ENCODE measurements at places on chromosomes 6 and 20.

DNA sequence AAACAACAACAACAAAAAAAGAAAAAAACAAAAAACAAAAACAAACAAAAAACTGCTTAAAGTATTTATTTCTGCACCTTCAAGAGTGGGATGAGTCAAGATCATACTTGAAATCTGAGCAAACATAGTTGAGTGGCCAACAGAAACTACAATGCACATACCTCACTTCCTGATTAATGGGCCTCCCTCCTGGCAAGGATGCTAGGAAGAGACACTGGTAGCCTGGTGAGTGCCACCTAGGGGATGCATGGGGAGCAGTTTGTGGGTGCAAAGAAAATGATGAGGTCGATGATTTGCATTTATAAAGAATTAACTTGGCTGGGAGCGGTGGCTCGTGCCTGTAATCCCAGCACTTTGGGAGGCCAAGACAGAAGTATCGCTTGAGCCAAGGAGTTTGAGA, 808.1 kb downstream of the MAFB start:
- no peak for DNase-seq
- no peaks in the 10 kb centered on the region for H3K27me3 ChIP-seq
- no peak overlapping the region for H3K27ac ChIP-seq
- H3K36me3 ChIP-seq = no peaks in the 10 kb centered on the region
- H3K4me1 ChIP-seq = no peaks in the 10 kb centered on the region

DNA sequence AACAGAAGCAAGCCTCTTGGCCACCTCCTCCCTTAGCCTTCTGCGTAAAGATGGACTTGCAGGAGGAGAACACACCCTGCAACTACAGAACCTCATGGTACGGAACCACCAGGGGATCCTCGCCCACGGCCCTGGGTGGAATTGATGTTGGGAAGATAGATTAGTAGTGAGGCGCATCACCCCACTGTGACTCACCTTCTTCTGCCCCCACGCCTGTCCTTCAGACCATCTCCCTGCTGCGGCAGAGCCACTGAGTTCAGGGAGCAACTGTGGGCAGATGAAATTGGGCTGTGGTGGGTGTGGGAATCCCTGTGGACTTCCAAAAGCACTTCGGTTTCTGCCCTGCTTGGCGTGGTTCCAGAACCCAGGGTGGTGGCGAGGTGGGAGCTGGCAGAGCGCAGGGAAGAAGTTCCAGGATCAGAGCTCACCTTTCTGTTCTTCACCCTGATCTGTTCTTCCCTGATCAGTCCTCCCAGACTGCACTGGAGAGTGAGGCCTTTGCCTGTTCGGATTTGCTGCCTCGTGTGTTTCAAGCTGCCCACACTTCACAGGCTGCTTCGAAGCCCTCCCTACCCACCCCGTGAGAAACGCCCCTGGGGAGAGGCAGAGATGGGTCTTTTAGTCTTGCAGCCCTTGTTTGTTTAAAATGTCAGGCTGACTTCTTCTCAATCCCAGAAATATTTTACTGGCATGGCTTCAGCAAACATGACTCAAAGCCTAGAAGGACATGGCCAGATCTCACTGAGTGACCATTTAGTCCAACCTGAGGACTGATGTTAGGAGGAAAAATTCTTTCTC, 92.8 kb upstream of the MLN start:
- H3K36me3 ChIP-seq = no peaks in the 10 kb centered on the region
- no peak for DNase-seq
- H3K27me3 ChIP-seq = no peaks in the 10 kb centered on the region
- H3K4me3 ChIP-seq = no peak overlapping the region

DNA sequence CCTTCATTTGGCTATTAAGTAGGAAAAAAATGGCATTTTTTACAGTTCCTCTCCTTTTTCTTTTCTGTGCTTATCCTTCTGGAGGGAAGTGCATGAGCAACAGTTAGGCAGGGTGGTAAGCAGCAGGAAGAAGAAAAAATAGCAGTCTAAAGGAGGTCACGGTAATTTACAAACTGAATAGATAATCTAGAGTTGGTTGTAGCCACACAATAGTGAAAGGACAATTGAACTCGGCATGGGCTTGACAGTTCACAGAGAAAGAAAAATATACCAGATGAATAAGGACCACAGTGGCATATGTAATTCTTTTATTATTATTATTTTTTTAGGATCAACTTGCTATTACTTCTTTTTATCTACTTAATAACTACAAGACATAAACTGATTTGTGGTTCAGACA, 358.6 kb downstream of the BTBD9 start:
- DNase-seq = no peak
- H3K36me3 ChIP-seq = no peaks in the 10 kb centered on the region
- no peaks in the 10 kb centered on the region for H3K4me1 ChIP-seq
- H3K27ac ChIP-seq = no peak overlapping the region
- no peaks in the 10 kb centered on the region for H3K27me3 ChIP-seq
- H3K4me3 ChIP-seq = no peak overlapping the region

DNA sequence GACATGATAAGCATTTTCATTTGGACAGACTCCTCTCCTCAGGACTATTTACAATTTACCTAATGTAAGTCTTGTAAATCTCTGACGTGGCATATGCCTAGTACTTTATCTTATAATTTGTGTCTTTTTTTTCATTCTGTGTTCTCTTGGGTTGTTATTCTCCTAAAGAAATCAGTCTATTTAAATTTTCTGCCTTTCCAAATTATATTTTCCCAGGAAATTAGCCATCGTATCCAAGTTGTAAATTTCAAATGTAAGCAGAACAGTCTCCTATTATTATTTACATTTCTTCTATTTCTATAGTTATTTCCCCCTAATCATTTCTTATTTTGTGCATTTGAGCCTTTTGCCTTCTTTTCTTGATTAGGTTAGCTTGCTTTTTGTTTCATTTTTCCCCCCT, 17.5 kb upstream of the BCAS4 start:
- H3K36me3 ChIP-seq = no peaks in the 10 kb centered on the region
- no peak overlapping the region for H3K27ac ChIP-seq
- no peaks in the 10 kb centered on the region for H3K4me1 ChIP-seq
- no peak for DNase-seq
- H3K4me3 ChIP-seq = no peak overlapping the region

GRCh38 chr20:48789781-48790472, 37.9 kb downstream of the PREX1 start:
- H3K27ac ChIP-seq = no peak overlapping the region
- DNase-seq = no peak
- peaks cover 5% of the 10 kb centered on the region for H3K36me3 ChIP-seq
- H3K4me1 ChIP-seq = peaks cover 36% of the 10 kb centered on the region

- H3K4me1 ChIP-seq = no peaks in the 10 kb centered on the region
- no peak for DNase-seq
- no peaks in the 10 kb centered on the region for H3K27me3 ChIP-seq
- no peak overlapping the region for H3K4me3 ChIP-seq
- no peak overlapping the region for H3K27ac ChIP-seq
Observed at GRCh38 chr20:58755062-58755697, 62.6 kb downstream of the NPEPL1 start.

GRCh38 chr6:14671261-14671681, 553.7 kb downstream of the CD83 start:
- H3K4me1 ChIP-seq = no peaks in the 10 kb centered on the region
- no peak for DNase-seq
- no peak overlapping the region for H3K4me3 ChIP-seq
- H3K27me3 ChIP-seq = no peaks in the 10 kb centered on the region

DNA sequence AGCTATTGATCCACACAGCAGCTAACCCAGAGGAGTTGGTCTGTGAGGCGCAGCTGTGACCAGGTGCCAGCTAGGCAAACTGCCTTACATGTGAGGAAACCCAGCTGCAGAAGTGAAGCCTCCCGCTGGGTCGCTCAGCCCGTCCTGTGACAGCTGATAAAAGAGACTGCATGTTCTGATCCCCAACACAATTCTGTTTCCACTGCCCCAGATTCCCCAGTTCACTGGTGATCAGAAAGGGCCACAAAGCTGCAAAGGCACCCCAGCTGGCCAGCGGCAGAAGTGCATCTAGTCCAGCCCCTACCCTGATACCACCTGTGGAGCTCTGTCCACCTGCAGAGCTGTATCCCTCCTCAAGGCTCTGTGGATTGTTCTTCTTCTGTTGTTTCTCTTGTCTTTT, 64.5 kb downstream of the CTNNBL1 start:
- DNase-seq = no peak
- no peak overlapping the region for H3K4me3 ChIP-seq
- H3K27ac ChIP-seq = no peak overlapping the region
- H3K36me3 ChIP-seq = peaks cover 11% of the 10 kb centered on the region
- H3K27me3 ChIP-seq = no peaks in the 10 kb centered on the region
- H3K4me1 ChIP-seq = no peaks in the 10 kb centered on the region

GRCh38 chr6:113411011-113411410, 446.1 kb upstream of the MARCKS start:
- no peaks in the 10 kb centered on the region for H3K4me1 ChIP-seq
- H3K36me3 ChIP-seq = no peaks in the 10 kb centered on the region
- no peak for DNase-seq
- H3K27me3 ChIP-seq = no peaks in the 10 kb centered on the region
- H3K27ac ChIP-seq = no peak overlapping the region

- no peak overlapping the region for H3K4me3 ChIP-seq
- H3K36me3 ChIP-seq = no peaks in the 10 kb centered on the region
- H3K27me3 ChIP-seq = no peaks in the 10 kb centered on the region
- no peak for DNase-seq
Observed at GRCh38 chr6:2008383-2008976, 236.9 kb downstream of the GMDS start.

- H3K27ac ChIP-seq = no peak overlapping the region
- peaks cover 10% of the 10 kb centered on the region for H3K4me1 ChIP-seq
- DNase-seq = no peak
- H3K36me3 ChIP-seq = no peaks in the 10 kb centered on the region
Observed at GRCh38 chr6:1624058-1624850, 14.5 kb downstream of the FOXC1 start.

DNA sequence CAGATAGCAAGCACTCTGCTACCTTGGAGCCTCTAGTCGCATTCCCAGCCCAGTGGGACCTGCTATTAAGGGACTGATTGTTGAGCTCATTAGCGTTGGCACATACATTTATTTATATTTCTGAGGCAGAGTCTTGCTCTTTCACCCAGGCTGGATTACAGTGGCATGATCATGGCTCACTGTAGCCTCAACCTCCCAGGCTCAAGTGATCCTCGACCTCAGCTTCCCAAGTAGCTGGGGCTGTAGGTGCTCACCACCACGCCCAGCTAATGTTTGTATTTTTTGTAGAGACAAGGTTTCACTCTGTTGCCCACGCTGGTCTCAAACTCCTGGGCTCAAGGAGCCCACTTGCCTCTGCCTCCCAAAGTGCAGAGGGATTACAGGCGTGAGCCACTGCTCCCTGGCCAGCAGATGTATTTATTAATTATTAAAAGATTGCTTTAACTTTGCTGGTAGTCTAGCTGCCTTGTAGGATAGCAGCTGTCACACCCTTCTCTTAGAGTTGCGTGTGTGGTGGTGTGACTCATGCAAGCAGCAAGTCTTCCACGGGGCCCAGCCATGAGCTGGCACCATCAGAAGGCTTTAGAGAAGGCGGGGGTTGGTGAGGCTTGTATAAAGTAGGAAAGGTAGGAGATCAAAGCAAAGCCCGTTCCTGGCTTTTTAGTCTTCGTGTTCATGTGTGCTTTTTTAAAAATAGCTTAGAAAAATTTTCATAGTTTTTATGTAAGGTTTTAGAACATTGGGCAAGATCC, 16.5 kb downstream of the ACTR5 start:
- DNase-seq = no peak
- H3K27me3 ChIP-seq = no peaks in the 10 kb centered on the region
- H3K4me1 ChIP-seq = no peaks in the 10 kb centered on the region
- no peak overlapping the region for H3K27ac ChIP-seq
- H3K4me3 ChIP-seq = no peak overlapping the region

DNA sequence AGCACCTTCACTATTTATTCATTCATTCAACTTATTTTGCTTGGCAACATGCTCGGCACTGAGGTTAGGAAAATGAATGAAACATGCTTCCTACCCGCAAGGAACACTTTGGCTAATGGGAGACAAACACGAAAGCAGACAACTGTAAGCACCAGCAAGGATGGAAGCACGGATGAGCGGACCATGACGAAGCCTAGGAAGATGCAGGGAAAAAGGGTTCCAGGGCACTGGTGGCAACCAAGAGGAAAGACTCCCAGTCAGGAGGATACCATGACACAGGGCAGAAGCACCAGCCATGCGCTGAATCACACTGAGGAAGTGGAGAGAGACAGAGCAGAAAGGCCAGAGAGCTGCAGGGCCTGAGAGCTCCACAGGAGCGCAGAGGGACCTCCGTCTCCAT, 9.8 kb downstream of the PDE10A start:
- DNase-seq = no peak
- H3K27me3 ChIP-seq = no peaks in the 10 kb centered on the region
- no peaks in the 10 kb centered on the region for H3K36me3 ChIP-seq
- no peak overlapping the region for H3K4me3 ChIP-seq
- no peaks in the 10 kb centered on the region for H3K4me1 ChIP-seq
- no peak overlapping the region for H3K27ac ChIP-seq

DNA sequence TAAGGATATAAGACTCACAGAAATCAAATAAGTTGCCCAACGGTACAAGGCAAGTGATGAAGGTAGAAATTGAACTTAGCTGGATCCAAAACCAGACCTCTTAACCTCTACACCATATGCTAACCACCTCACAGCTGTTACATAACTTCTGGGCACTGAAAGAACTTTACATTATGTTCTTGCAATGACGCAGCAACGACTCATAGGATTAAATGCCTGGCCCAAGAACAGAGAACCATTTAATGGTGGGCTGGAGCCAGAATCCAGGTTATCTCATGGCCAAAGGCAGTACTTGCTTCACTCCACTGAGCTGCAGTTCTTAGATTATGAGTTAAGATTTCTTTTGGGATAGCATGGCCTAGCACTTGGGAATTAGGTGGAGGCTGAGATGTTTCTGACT, 4.4 kb downstream of the TRMT6 start:
- H3K4me3 ChIP-seq = no peak overlapping the region
- DNase-seq = no peak
- no peak overlapping the region for H3K27ac ChIP-seq
- peaks cover 10% of the 10 kb centered on the region for H3K4me1 ChIP-seq

DNA sequence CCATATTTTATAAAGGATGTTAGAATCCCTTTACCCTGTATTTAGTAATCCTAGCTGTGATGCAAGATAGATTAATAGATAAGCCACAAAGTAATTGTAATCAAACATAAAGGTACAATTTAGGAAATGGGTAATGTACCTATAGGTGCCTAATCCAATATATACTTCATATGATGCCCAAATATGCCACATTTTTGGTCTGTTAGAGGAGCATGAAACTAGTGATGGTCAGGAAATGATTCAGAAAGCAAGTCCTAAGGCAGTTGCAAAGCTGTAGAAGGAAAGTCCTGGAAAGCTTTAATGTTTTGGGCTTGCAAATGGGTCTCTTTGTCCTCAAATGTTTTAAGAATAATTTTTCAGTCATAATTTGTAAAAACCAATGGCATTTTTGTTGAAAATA, 76.6 kb upstream of the PTPRK start:
- H3K27ac ChIP-seq = no peak overlapping the region
- DNase-seq = no peak
- no peaks in the 10 kb centered on the region for H3K27me3 ChIP-seq
- H3K36me3 ChIP-seq = no peaks in the 10 kb centered on the region
- H3K4me1 ChIP-seq = no peaks in the 10 kb centered on the region
